ENCODE measurements at places on chromosomes 4 and X.

DNA sequence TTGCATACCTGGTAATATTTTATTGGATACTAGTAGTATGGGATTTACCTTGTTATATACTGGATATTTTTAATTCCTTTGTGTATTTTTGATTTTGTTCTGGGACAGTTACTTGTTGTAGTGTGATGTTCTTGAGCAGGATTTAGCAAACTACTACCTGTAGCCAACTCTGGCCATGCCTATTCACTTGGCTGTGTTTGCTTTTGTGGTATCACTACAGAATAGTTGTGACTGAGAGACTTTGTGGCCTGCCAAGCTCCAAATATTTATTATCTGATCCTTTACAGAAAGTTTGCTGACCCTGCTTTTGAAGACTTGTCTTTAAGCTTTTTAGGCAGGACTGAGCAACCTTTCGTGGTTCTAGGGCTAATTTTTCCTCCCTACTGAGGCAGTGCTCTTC lies 17.8 kb downstream of the ZCCHC4 start:
- DNase-seq = no peak

DNA sequence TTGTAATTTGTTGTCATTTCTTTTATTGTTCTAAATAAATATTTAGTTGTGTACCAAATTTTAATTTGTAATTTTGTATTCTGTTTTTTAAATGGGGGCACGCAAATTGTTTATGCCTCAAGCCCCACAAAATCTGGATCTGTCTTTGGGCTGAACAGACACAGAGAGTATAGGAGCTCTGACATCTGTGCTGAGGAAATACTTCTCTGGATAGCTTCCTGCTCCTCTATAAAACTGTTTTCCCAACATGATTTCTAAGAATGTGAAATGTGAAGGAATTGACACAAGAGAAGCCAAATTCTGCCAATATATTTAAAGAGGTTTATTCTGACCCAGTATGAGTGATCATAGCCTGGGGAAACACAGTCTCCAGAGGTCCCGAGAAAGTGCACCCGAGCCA lies 93.0 kb downstream of the IL13RA2 start:
- no peak for DNase-seq

GRCh38 chrX:24877854-24878650 lies 137.7 kb downstream of the ARX start:
- DNase-seq = no peak

DNA sequence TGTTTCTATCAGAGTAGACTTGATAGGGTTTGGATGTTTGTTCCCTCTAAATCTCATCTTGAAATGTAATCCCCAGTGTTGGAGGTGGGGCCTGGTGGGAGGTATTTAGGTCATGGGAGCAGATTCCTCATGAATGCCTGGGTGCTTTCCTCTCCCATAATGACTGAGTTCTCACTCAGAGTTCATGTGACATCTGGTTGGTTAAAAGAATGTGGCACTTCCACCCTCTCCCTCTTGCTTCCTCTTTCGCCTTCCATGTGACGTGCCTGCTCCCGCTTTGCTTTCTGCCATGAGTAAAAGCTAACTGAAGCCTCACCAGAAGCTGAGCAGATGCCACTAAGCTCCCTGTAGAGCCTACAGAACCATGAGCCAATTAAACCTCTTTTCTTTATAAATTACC lies 47.3 kb upstream of the SRPX start:
- DNase-seq = no peak

DNA sequence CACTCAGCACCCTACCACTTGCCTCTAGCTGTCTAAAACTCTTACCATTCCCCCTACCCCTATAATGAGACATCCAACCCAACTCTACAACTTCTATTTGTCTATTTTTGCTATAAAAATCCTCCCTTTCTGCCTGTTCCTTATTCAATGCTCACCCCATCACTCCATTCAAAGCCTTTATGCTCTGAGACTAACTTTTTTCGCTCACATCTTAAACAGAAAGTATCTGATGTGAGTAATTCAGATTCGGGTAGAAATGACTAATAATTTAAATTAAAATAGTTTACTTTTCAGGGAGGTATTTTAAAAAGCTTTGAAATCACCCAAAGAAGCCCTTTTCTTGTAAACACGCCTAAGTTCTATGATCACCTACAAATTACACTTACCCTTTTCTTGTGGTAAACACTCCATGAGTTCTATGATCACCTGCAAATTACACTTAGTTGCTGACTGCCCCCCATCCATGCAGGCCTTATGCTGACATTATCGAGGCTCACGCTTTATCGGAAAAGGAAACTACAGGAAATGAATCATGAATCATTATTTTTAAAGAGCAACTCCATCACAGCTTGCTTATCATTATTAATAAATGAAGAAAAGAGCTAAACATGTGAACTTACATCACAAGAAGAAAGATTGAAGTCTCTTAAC lies 168.7 kb upstream of the PPP1R2C start:
- no peak for DNase-seq

Data from H7 (cell line).